ENCODE measurements at places on chromosomes 5 and 9.

- DNase-seq, result no peak
These were observed 2.3 kb downstream of the CNTFR start for GRCh38 chr9:34587271-34587670.

- no peak for DNase-seq
These were observed 48.4 kb downstream of the YIPF5 start for GRCh38 chr5:144122081-144122480.

GRCh38 chr9:135299239-135299590, 180.4 kb upstream of the PPP1R26 start:
- no peak for DNase-seq

- no peak for DNase-seq
These were observed 223.9 kb downstream of the PBX3 start for GRCh38 chr9:125971050-125971449.

DNA sequence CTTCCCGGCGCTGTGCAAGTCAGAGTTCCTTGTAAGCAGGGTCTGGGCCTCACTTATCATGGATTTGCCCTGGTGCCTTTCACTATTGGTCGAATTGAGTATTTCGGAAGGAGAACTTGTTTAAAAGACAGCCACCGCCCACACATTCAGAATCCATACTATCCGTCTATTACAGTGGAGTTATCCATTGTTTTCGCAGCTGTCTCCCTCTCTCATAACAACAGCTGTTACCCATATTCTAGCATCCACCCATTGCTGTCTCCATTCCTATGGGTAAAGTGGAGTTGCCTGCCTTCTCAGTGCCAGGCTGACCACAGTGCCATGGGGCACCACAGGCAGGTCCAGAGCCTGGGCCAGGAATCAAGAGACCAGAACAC, 20.2 kb downstream of the FAXDC2 start:
- no peak for DNase-seq

GRCh38 chr5:78696637-78697036, 48.1 kb upstream of the LHFPL2 start:
- no peak for DNase-seq

DNA sequence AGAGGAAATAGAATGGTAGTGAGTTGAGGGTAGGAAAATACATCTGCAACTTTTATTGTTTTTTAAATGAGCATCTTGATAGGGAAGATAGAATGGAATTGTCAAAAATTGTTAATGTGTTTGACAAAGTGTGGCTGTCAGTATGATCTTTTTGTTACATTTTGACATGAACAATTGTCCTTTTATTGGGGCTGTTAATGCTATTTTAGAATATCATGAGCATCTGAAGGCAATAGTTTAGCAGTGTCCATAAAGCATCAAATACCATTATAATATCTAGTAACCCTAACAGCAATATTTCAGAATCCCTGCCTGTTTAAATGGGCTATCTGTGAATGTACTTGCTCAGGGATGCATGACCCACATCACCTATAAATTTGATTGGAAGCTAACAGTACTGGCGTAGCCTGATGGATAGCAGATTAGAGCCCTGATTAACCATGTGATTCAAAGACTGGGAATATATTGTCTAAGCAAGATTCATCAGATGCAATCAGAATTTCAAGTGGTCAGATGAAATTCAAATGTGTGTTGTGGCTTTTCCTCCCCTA, 37.8 kb downstream of the TLE4 start:
- no peak for DNase-seq
